ENCODE measurements at places on chromosomes 7 and 10.

DNA sequence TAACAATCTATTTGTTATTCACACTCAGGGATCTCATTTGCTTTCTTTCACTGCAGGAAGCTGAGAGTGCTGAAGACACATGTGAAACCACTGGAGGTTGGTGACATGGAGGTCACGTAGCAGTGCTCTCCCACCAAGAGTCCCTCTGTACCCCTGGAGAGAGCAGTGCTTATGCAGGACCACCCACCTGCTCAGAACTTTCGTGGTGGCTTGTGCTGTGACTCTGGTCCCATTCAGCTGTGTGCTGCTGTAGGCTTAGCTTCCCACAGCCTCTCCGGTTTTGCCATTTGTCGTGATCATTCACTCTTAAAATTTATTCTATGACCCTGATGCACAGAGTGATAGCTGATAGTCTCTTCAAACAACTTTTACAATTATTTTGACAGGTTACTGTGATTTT lies 96.0 kb upstream of the RSU1 start:
- DNase-seq: no peak

DNA sequence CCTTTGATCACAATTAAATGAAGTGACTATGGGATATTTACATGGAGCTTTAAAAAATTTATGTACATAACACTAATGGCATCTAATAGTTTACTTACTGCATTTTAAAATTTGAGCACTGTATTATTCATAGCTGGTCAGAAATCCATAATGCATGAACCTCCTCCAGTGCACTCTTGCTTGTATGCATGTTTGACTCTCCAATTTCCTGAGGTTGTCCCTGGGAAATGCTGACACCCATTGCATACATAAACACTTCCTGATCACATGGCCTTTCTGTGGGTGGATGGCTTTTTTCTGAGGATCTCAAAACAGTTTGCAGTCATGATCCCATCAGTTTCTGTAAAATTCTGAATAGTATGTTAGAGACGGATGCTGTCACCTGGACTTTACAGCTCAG lies 577.8 kb downstream of the REEP3 start:
- DNase-seq: no peak

GRCh38 chr10:75107756-75108683 lies 3.4 kb upstream of the SAMD8 start:
- no peak for DNase-seq

DNA sequence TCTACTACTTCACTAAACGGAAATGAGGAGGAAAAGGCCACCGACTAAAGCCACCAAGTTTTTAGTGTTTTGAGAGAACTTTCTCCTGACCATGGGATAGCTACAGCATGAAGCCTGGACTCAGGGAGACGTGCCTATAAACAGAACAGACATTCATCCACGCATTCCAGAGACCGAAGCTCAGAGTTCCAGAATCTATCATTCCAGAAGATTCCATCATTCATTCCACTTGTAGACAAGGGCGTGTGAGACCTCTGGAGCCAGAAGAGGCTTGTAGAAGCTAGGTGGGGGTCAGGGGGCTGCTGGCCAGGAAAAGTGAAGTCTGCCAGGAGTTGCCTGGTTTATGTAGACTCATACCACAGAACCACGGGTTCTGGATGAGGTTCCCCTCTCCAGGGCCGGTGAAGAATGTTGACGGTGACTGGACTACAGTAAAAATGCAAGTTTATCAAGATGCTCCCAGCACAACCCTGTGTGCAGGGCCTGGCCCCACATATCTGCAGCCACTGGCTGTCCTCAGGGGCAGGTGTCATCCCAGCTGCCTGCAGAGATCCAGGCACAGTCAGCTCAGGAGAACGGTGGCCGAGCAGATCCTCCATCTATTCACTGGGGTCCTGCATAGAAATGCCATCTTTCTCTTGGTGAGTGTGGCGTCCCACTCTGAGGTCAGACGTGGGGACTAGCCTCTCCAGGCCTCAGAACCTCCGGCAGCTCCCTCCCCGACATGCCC lies 215.7 kb downstream of the USP6NL start:
- no peak for DNase-seq

- no peak for DNase-seq
These were observed 37.7 kb upstream of the CXCL12 start for GRCh38 chr10:44422570-44423101.

- DNase-seq: no peak
These were observed 76.8 kb upstream of the IKZF1 start for GRCh38 chr7:50227726-50228125.

DNA sequence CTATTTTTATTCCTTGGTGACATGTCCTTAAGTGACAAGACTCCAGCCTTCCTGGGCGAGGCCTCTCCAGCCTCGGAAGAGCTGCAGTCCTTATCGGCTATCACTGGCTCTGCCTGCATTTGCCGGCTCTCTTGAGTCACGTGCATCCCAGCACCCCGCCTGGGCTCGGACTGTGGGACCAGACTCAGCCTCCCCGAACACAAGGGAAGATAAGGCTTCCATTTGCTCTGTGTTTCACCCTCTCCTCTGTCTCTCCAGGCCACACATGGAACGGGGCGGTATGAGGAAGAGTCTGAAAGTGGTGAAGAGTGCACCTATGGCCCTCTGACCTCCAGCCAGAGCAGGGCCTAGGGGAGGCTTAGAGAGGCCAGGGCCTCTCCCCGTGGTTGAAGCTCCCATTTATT lies 4.7 kb downstream of the GDF2 start:
- no peak for DNase-seq

DNA sequence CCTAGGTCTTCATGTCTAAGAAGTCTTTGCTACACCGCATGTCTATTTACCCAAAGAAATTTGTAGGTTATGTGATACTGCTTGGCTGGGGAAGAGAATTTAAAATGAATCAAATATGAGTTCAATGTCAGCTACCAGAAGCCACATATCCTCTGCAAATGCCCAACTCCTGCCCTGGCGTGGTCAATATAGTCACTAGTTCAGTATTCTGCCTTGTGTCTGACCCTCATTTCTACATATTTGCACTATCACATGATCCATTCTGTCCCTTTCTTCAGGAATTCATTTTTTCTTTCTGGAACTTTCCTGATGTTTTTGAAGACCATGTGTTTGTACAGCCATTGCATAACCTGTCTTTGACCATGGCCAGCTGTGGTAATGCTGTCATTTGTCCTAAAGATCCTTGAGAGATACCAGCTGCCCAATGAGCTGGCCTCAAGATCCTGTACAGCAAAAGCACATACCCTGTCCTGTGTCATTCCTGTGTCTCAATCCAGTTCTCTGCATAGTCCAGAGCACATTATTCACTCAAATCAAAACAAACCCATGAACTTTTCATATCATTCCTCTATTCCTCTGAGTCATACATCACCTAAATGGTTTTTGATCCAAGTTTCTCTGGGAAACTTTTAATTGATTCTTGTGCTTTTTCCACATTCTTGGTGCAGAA lies 524.5 kb downstream of the PARD3 start:
- no peak for DNase-seq

GRCh38 chr10:122559228-122559627 lies 1.3 kb upstream of the DMBT1 start:
- no peak for DNase-seq

DNA sequence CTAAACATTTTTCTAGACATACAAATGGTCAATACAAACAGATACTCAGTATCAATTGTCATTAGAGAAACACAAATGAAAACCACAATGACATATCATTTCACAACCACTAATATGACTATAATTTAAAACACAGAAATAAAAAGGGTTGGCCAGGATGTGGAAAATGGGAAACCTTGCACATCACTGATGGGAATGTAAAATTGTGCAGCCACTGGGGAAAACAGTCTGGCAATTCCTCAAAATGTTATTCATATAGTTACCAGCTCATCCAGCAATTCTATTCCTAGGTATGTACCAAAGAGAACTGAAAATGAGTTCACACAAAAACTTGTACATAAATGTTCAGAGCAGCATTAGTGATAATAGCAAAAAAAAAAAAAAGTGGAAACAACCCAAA lies 106.1 kb upstream of the LRRTM3 start:
- DNase-seq: no peak

GRCh38 chr10:49599546-49599945 lies 10.6 kb upstream of the SLC18A3 start:
- DNase-seq: no peak

GRCh38 chr7:95530881-95531280 lies 45.1 kb downstream of the ASB4 start:
- no peak for DNase-seq

GRCh38 chr10:76309070-76309469 lies 877.6 kb downstream of the LRMDA start:
- DNase-seq: no peak

- DNase-seq: no peak
These were observed 40.6 kb upstream of the SRGN start for GRCh38 chr10:69047111-69047832.

DNA sequence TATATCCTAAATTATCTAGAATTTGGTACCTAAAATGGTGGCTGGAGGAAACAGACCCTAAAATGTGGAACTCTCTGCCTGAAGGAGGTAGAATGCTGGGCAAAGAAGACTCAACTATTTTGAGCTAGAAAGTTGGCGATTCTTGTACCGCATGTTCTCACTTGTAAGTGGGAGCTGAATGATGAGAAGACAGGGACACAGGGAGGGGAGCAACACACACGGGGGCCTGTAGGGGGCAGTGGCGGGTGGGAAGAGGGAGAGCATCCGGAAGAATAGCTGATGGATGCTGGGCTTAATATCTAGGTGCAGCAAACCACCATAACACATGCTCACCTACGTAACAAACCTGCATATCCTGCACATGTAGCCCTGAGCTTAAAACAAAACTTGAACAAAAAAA lies 250.6 kb downstream of the CALN1 start:
- DNase-seq: no peak

DNA sequence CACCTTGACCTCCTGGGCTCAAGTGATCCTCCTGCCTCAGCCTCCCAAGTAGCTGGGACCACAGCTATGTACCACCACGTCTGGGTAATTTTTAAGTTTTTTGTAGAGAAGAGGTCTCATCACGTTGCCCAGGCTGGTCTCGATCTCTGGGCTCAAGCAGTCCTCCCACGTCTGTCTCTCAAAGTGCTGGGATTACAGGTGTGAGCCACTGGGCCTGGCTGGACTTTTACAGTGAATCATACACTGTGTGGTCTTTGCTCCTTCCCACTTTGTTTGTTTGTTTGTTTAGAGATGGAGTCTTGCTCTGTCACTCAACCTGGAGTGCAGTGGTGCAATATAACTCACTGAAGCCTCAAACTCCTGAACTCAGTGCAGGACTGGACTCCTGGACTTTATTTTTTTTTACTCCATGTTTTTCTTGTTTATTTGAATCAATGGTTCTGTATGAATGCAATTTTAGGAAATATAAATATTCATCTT lies 12.5 kb downstream of the PPIA start:
- no peak for DNase-seq

DNA sequence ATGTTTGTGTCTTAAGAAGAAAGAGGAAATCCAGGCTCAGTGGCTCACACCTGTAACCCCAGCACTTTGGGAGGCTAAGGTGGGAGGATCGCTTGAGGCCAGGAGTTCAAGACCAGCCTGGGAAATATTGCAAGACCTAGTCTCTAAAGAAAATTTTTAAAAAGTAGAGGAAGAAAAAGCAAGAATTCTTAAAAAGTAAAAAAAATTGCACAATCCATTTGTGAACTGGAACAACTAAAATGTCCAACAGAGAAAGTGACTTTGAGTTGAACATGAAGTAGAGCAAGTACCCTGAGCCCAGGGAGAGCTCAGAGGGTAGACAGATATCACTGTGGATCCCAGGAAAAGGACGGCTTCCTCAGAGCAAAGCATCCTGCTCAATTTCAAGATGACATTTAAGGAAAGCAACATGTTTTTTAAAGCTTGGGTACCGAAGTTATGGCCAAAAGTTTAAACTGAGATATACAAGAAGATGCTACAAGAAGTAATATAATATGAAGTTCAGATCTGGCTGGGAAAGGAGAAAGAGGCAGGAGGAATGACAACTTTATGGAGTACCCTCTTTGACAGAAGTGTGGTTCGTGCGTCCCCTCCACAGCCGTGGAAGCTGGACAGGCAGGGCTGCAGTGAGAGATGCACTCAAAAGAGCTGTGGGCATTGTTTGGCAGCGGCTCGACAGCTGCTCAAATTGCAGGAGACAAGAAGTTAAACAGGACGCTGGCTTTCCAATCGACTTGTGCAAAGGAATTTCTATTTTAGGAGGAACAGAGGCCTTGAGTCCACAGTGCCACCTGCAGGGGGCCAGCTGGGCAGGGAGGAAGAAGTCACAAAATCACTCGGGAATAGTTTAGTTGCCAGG lies 201.3 kb downstream of the JCAD start:
- peak; percentile 46 for DNase-seq

DNA sequence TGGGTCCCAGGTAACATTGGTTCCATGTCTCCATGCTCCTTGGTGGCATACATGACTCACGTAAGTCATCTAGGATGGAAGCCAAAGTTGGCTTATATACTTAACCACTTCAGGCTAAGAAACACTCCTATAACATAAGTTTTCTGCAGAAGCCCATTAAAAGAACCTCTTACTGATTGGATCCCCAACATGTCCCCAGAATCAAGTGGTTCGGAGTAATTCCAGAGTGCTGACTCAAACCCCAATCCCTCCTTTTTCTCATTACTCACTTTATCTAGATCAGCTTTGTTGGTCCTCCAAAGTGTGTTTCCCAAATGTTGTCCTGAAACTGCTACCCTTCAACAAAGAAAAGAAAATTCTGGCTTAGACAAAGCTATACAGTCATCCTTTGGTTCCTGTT lies 10.1 kb upstream of the ATOH7 start:
- no peak for DNase-seq

DNA sequence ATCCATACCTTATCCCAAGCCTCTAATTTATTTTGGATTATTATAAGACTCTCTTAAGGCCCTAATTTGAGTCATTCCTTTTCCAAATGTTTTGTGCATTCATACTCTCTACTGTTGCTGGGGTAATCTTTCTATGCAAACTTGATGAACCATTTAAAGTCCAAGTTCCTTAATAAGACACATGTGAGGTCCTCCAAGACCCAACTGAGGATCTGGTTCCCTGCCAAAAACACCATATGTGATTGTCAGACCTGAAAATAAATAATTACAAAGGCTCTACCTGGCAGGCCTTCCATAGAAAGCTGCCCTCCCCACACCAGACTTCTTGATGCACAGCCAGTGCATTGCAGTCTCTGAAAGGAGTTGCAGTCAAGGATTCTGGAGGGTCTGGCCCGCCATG lies 257.9 kb upstream of the AKR1E2 start:
- DNase-seq: no peak

GRCh38 chr7:152054367-152055230 lies 29.1 kb downstream of the GALNT11 start:
- DNase-seq: no peak

DNA sequence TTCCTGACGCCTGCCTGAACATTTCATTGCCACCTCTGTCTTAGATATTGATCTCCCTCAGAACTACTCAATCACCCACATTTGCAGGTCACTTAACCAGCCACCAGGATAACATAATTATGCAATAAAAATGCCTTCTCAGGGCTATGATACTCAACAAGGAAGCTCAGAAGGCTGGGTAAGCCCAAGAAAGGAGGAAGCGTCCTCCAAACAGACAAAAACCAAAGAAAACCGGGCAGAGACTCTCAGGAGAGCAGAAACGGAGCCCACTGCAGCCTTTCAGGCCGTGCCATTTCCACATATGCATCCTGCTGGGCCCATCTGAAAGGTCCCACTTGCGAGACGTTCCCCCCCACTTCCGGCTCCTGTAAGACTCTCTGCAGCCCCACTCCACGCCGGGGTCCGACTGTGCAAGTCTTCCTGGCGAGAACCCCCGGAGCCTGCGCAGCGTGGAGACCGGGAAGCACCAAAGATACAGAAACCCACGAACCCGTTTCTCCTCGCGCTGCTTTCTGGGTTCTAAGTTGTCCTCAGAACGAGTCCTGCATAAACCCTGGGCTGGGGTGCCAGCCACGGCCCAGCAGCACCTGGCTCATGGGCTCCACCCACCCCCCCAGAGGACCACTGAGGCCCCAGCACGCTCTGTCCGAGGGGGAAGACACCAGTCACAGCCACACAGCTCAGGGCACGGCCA lies 83.7 kb downstream of the DIP2C start:
- DNase-seq: no peak

Measured in neuronal stem cell (in vitro differentiated cells).